ENCODE measurements at places on chromosomes 5 and 9.

GRCh38 chr9:71446106-71446472, 322.2 kb downstream of the CEMIP2 start:
- no peak for DNase-seq

DNA sequence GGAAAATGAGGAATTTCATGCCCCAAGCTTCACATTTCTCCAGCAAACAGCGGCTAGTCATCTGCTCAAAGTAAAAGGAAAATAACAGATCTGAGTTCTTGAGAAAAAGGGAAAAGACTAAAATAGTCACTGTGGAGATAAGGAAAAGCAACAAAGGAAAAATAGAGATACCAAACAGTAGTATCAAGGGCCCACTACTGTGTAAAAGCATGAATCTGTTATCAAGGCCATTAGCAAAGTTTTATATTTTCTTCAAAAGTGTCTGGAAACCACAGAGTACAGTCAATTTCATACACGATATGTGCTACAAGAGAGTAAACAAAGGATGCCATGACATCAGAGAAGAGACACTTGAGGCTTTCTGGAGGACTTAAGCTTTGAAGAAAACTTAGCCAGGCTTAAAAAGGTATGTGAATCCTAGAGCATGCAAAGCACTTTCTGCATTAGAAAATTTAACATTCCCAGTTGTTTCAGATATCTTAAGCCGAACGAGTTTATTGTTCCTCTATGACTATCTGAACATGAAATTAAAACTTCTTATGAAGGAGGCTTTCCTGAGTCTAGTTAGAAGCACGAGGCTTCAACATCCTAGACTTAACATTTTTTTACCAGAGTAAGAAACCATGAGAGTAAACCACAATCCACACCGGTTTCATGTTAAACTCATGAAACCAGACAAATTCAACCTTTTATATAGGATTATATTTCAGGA, 1.2 kb downstream of the TTC33 start:
- DNase-seq, result no peak

- DNase-seq, result no peak
Observed at GRCh38 chr5:103434057-103434456, 128.5 kb downstream of the NUDT12 start.

DNA sequence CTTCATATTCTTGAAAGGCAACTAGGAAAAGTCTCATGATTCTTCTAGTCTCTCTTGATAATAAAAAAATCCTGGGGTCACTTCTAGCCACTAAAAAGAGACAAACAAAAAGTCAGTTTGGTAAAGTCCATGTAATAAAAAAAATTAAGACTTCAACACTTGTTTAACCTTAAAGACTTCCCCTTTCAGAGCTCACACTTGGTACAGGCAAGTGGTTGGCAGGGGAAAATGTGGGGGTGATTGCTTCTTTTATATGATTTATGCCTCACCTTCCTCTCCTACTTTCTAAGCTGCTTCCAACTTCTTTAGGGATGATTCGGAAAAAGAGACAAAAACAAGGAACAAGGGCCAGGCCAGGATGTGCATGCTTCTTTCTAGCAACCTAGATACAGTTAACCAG, 5.1 kb upstream of the ERCC6L2 start:
- DNase-seq, result no peak

GRCh38 chr9:133792721-133793470, 54.7 kb upstream of the SARDH start:
- DNase-seq, result peak; percentile 76

Measured in memory B cell (primary cell).